ENCODE measurements at places on chromosomes 3 and 15. TPM values are rescaled to one million over a fixed set of nuclear protein-coding genes. Genes with fewer than 3 reads are reported as not detected.

DNA sequence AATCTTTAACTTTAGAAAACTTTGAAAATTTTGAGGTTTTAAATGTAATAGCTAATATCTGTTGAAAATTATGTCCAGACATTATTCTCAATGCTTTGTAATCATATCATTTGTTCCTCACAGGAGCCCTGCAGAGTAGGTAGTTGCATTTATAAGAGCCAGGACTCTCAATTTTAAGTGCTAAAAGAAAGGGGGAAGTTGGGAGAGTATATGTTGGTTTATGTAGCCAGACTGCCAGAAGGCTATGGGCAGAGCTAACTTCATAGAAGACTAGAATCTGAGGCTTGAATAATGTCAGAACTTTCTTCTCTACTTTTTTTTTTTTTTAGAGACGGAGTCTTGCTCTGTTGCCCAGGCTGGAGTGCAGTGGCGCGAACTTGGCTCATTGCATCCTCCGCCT is 9.1 kb downstream of the VPS8 start:
- no peak for DNase-seq

DNA sequence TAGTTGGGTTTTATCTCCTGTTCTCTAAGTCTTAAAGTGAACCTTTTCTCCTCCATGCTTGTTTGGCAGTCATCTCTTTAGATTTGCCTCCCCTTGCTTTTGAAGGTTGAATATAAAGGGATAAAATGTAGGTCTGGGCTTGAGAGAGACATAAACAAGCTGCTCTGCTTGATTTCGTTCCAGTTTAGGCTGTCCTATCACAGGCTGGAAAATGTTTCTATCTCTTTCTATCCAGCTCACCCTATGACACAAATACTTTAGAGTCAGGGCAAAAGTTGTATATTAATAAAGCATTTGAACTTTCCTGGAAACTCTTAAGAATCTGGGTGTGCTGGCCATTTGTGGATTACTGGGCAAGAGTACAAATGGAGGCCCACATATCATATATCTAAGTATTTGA is 29.5 kb upstream of the ZBBX start:
- no peak for DNase-seq

GRCh38 chr3:41330465-41330864 is 131.2 kb downstream of the CTNNB1 start:
- DNase-seq: no peak

Gene HDC
- not detected for polyA plus RNA-seq

Gene PXYLP1
- 21.7 TPM for polyA plus RNA-seq

Gene AMOTL2
- 78.9 TPM for polyA plus RNA-seq
